ENCODE measurements at places on chromosomes 5 and 9.

DNA sequence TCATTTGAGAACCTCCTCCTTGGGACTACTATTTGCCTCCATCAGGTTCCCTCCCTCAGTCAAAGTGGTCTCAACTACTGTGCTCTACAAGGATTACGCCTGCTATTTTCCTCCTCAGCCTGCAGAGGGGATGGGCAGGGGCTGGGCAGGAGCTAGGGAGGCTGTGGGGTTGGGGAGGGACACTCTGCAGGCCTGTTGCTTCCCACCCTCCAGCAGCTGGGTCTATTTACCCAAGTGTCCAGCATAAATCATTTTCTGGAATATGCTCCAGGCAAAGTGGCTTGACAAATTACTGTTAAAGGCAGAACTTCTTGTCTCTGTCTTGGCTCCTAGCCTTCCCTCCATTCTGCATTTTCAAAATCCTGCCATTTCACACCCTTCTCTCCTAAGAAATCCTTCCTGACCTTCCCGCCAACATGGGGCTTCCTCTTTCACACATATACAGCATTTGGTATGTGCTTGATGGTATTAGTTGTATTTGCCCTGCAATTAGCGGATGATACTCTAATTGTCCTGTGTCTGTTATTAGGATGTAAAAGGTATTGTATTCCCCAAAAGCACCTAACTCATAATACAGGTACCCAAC lies 106.7 kb downstream of the EFNA5 start:
- DNase-seq: no peak

- DNase-seq: no peak
Measured at GRCh38 chr5:102523541-102524175, 24.9 kb upstream of the SLCO6A1 start.

DNA sequence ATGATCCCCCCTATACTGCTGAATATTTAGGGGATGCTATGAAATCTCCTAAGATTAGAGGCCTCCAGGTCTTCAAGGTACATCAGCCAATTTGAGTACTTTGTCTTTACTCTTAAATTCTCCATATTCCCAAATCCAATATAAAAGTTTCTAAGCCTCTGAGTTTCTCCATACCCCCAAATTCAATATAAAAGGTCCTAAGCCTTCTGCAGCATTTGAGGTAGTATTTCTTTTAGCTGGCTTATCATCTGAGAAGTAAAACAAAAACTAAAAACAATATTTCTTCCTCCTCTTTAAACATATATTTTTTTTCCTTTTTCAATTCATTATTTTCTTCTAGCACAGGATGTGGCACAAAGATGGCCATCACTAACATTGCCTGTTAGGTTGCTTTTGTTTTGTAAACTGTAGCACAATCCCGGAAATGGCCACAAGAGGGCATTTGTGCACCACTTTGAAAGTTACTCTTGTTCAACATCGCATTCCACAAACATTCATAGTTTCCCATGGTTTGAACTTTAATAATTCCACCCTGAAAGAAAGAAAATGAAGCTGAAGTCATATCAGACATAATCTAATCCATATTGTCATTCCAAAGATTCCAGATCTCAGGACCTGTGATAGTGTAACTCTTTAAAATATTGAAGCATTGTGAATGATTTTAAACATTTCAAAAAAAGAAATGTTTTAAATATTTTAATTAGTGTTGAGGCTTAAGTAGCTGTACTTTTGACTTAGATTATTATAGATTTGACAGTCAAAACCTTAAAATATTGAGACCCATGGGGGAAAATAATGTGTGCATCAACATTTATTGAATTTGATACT lies 21.0 kb upstream of the SCGB3A2 start:
- peak; percentile 6 for DNase-seq

DNA sequence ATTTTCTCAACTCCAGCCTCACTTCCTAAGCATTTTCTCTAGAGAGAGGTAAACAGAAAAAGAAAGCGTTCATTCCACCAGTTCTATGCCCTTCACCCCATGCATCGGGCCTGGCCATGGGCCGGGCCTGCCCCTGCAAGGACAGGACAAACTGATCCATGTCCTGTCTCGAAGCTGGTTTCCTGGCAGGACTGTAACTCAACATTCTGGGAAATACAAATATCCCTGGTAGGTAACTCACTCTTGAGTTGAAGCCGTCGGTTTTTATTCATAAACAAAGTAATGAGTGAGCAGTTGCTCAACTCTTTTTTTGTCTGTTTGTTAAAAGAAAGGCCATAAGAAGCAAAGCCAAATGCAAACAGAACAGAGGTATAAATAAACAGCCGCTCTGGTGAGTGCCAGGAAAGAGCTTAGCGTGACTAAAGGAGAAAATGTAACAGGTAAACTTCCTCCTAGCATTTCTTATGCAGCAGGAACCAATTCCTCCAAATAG lies 64.4 kb upstream of the DNAH5 start:
- DNase-seq: no peak

DNA sequence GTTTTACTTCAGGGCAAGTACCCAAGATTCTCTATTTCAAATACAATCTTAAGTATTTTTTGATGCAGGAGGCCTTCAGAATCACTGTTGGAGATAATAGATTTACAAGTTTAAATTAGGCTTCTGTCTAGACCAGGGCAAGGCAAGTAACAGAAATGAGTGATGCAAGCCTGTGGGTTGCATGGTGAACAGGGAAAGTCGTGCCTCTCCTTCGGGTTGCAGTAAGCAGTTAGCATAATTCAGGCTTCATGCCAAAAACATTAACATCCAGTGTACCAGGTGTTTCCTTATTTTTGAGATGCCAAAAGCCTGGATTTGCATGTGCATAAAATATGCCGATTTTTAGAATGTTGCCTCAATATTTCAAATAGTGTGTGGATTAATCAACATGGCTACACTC lies 369.0 kb downstream of the CAAP1 start:
- DNase-seq: no peak

- no peak for DNase-seq
Measured at GRCh38 chr5:83265318-83265717, 188.0 kb downstream of the XRCC4 start.

- no peak for DNase-seq
Measured at GRCh38 chr9:132181796-132182313, 20.0 kb downstream of the NTNG2 start.

DNA sequence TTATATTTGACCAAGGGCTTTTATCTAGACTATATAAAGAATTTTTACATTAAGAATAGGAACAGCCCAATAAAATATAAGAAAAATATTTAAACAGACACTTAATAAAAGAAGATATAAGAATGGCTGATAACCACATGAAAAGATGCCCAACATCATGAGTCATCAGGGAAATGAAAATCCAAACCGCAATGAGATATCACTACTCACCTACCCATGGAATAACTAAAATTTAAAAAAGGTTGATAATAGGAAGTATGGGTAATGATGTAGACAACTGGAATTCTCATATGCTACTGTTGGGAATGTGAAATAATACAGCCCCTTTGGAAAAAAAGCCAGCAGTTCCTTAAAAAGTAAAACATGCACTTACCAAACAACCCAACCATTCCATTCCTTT lies 206.9 kb upstream of the PCSK5 start:
- no peak for DNase-seq

DNA sequence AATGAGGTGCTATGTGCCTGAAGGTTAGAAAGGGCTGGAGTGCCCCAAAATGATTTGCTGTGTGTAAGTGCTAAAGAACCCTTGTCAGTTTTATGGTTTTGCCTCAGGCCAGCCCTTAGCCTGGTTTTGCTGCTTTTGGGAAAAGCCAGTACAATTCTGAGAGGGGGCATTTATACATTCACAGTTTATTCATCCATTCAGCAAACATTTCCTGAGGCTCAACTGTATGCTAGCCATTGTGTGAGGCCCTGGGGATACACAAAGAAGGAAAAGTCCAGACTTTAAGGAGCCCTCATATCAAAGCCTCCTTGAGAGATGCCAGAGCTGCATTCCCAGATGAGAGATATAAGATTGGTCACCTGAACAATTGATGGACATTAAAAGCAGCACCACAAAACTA lies 115.2 kb upstream of the PLCXD3 start:
- DNase-seq: no peak
